Urinary bladder (tissue), 4 donors: ENCODE measurements at places on chromosomes 6 and 20. TPM values are rescaled to one million over a fixed set of nuclear protein-coding genes. Genes with fewer than 3 reads are reported as not detected.

- no peak for DNase-seq
Measured at GRCh38 chr6:170376386-170377043, 70.0 kb downstream of the FAM120B start.

- DNase-seq = no peak
Measured at GRCh38 chr6:113968472-113968871, 2.5 kb downstream of the HDAC2 start.

The CALHM4 gene
- not detected for total RNA-seq

GRCh38 chr6:21190701-21191100 lies 402.9 kb upstream of the SOX4 start:
- no peak for DNase-seq

DNA sequence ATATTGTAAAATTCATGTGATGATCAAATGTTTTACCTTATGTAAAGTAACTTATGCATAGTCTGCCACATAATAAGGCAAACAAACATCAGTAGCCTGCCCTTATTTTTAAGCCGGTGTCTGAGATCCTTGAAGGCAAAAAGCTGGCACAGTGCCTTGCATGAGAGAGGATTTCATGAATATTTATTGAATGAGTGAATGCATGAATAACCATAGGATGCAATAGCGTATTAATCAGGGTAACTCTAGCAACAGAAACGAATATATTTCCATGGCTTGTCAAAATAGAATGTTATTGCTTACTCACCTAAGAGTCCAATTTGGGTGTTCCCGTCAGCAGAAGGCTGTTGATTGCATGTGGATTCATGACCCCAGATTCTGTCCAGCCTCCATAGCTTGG lies 34.9 kb downstream of the BTBD3 start:
- DNase-seq = no peak

DNA sequence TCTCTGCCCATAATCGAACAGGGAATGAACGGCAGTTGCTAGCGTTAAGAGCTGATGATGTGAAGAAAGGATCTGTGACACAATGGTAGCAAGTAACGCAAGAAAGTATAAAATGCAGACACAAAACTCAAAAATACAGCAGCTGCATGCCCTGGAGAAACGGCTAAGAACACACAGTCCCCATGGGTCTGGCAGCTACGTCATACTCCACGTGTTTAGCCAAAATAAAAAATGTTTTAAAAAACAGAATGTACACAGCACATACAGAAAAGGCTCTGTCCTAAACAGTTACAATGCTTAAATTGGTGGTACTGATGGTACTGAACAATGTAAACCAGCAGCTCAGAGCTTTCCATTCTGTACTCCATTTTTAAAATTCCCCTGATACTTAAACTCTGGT lies 34.4 kb downstream of the HUS1B start:
- no peak for DNase-seq
